ENCODE measurements at places on chromosomes 16 and 17.

GRCh38 chr16:11350921-11351335 is 5.7 kb downstream of the RMI2 start:
- H3K4me3 ChIP-seq: no peak overlapping the region
- H3K4me1 ChIP-seq: peaks cover 5% of the 10 kb centered on the region
- no peaks in the 10 kb centered on the region for H3K36me3 ChIP-seq
- no peak overlapping the region for H3K27ac ChIP-seq
- DNase-seq: no peak

GRCh38 chr16:83983491-83983890 is 15.4 kb downstream of the NECAB2 start:
- H3K36me3 ChIP-seq: no peaks in the 10 kb centered on the region
- H3K27ac ChIP-seq: no peak overlapping the region
- H3K4me1 ChIP-seq: no peaks in the 10 kb centered on the region
- no peak for DNase-seq

DNA sequence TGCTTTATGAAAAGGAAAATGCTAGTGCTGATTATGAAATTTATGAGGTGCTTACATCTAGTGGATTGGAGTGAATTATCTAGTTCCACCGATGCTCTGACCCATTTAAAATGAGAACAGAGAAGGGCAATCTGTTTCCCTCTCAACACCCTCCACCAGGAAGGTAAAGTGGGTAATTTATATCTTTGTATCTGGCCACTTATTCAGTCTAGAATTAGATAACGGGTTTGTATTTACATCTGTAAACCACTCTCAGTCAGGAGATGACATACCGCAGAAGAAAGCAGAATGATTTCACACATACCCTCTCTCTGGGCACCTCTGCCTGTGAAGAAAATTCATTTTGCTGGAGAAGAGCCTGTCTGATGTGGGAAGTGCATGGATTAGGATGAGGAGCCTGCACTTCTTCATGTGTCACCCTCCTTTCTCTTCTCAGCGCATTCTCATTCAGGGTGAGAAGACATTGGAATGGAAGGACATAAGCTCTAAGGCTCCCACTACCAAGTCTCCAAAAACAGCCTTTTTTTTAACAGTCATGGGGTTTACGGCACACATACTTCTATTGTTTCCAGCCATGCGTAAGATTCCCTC is 646.7 kb upstream of the SALL1 start:
- no peak overlapping the region for H3K27ac ChIP-seq
- DNase-seq: no peak
- no peaks in the 10 kb centered on the region for H3K4me1 ChIP-seq
- H3K4me3 ChIP-seq: no peak overlapping the region

- H3K4me3 ChIP-seq: no peak overlapping the region
- H3K27ac ChIP-seq: no peak overlapping the region
- H3K4me1 ChIP-seq: no peaks in the 10 kb centered on the region
- DNase-seq: no peak
Observed at GRCh38 chr16:1511662-1512569, 18.8 kb downstream of the TELO2 start.

DNA sequence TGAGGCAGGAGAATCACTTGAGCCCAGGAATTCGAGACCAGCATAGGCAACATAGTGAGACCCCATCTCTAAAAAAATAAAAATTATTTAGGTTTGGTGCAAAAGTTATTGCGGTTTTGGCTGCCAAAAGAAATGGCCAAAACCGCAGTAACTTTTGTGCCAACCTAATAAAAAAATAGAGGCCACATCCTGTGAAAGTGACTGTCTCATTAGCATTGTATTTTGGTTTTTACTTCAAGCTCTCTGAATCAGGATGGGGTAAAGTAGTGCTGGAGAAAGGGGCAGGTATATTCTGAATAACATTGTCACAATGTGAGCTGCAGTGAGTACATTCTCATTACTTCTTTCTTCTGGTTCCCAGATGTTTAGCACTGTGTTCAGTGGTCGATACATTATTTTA is 36.0 kb downstream of the ATP6V0A1 start:
- H3K27me3 ChIP-seq: no peaks in the 10 kb centered on the region
- no peak for DNase-seq
- no peaks in the 10 kb centered on the region for H3K4me1 ChIP-seq

- H3K27ac ChIP-seq: no peak overlapping the region
- no peaks in the 10 kb centered on the region for H3K27me3 ChIP-seq
- H3K4me1 ChIP-seq: no peaks in the 10 kb centered on the region
- H3K4me3 ChIP-seq: no peak overlapping the region
- H3K36me3 ChIP-seq: no peaks in the 10 kb centered on the region
Observed at GRCh38 chr17:5819396-5819795, 235.1 kb upstream of the NLRP1 start.

DNA sequence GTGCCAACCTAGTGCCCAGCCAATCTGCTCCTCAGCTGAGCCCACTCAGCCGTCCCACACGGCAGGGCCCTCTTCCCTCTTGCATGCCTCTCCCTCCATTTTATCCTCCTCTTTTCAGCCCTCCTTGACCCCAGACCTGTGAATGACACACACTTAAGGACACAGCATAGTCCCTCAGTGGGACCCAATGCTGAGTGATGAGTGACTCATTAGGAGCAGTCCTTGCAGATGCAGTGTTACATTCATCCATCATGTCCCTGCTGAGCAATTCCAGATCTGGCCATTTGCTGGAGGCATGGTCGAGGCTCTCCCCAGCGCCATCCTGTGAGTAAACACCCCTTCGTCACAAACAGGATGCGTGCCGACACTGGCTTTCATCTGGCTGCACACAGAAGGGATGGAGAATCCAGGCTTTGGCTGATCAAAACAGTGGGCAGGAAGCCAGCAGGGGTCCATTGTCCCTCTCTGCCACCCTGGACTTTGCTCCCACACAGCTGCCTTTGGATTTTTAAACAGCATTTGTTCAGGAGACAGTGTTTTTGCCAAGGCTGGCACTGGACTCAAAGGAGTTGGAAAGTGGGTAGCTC is 122.6 kb downstream of the AXIN2 start:
- no peak overlapping the region for H3K27ac ChIP-seq
- H3K4me1 ChIP-seq: no peaks in the 10 kb centered on the region
- H3K4me3 ChIP-seq: no peak overlapping the region
- H3K27me3 ChIP-seq: no peaks in the 10 kb centered on the region
- DNase-seq: no peak
- H3K36me3 ChIP-seq: no peaks in the 10 kb centered on the region

DNA sequence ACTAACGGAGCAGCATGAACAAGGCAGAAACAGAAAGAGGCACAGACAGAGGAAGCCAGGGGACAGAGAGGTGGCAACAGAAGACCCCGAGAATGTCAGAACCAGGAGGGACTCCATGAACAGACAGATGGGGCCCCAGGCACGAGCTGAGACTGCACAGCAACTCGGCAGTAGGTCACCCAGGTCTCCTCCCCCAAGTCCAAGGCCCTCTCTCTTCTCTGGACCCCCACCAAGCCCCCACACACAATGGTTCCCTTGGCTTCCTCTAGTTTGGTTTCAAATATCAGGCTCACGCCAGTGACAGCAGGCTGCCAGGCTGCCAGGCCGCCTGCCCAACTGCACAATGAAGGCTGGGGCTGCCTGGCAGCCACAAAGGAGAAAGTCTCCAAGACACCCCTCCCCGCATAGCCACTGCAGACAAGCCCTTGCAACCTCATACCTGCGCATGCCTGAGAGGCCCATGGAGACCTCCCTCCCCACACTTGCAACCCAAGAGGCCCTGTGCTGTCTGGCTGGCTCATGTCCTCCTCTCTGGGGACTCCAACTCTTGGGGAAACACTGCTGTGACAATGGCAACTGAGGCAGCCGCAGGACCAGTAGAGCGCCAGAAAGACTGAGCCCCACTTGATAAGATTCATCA is 54.8 kb downstream of the PIMREG start:
- H3K27me3 ChIP-seq: no peaks in the 10 kb centered on the region
- peak; percentile 29 for DNase-seq
- H3K27ac ChIP-seq: no peak overlapping the region
- no peaks in the 10 kb centered on the region for H3K36me3 ChIP-seq

DNA sequence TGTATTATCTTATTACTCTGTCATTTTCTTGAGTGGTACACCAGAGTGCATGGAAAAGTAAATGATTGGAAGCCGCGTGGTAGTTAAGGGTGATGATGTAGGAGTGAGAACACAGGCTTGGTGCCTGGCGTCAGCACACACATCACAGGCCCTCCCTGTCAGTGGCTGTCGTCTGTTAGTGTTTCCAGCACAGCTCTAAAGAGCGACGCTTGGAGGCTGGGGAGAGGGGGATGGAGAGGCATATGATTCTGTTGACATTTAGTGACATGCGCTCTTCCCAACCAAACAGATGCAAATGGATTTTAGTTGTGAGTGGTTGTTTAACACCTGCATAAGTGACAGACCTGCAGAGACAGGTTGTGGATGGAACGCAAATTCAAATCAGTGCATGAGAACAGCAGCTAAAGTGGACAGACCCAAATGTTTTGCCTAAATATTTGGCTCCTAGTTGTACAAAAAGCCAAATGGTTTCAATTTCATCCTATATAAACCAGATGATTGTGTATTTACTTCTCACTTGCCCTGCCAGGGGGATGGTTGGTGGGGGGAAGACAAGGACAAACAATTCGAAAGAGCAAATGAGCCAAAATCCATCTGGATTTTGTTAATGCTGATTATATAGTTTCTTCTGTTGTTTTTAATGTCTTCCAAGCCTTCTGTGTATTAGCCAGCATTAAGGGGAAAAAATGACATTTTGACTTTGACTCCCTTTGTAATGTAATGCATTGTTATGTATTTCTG is 222.3 kb downstream of the WWOX start:
- H3K4me1 ChIP-seq: no peaks in the 10 kb centered on the region
- no peaks in the 10 kb centered on the region for H3K36me3 ChIP-seq
- no peak overlapping the region for H3K4me3 ChIP-seq
- no peaks in the 10 kb centered on the region for H3K27me3 ChIP-seq
- no peak overlapping the region for H3K27ac ChIP-seq
- DNase-seq: no peak

GRCh38 chr17:39920218-39921210 is 2.1 kb upstream of the GSDMB start:
- peaks cover 35% of the 10 kb centered on the region for H3K36me3 ChIP-seq
- DNase-seq: no peak
- no peaks in the 10 kb centered on the region for H3K27me3 ChIP-seq
- peak overlapping the region; percentile 57 for H3K27ac ChIP-seq

DNA sequence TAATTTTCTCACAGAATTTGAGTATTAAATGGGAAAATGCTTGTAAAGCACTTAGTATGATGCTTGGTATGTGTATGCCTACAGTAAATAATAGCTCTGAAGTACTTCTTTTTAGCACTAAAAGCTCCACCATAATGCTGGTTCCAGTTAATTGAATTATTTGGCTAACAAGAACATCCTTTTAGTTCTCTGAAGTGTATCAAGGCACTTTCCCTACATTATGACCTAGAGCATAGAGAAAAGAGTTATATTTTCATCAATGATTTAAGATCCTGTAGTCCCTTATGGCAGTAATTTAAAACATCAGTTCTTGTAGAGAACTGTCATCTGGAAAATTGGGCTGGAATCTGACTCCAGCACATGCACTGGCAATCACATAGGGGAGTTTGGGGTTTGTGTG is 21.9 kb upstream of the PHAF1 start:
- H3K4me1 ChIP-seq: no peaks in the 10 kb centered on the region
- H3K4me3 ChIP-seq: no peak overlapping the region
- no peak overlapping the region for H3K27ac ChIP-seq
- H3K36me3 ChIP-seq: no peaks in the 10 kb centered on the region
- no peak for DNase-seq

GRCh38 chr17:47736501-47737495 is 3.8 kb downstream of the TBX21 start:
- no peak overlapping the region for H3K4me3 ChIP-seq
- H3K27ac ChIP-seq: peak overlapping the region; percentile 17
- no peaks in the 10 kb centered on the region for H3K27me3 ChIP-seq
- peaks cover 12% of the 10 kb centered on the region for H3K4me1 ChIP-seq
- H3K36me3 ChIP-seq: no peaks in the 10 kb centered on the region
- DNase-seq: no peak

DNA sequence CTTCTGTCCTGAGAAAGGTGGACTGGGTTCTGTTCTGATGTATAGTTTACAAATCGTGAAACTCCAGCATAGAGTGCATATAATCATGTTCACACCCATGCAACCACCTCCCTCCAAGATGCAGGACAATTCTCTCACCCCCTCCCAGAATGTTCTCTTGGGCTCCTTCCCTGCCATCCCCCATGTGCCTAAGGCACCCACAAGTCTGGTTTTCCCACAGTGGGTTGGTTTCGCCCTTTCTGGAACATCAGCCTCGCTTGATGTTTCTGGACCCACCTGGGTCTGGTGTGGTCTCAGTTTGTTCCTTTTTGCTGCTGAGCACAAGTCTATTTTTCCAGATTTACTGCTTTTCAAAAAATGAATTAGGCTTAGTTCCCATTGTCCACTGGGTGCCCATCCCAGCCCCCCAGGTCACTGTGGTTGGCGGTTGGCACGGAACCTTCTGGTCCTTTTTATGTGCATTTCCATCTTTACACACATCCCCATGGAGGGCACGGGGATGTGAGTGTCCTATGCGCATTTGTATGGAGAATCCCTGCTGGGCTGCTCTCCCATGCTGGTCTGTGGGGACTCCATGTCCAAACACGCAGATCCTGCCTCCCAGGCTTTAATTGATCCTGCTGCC is 19.0 kb downstream of the MAP2K3 start:
- H3K27me3 ChIP-seq: no peaks in the 10 kb centered on the region
- DNase-seq: peak; percentile 42
- H3K27ac ChIP-seq: no peak overlapping the region
- H3K4me3 ChIP-seq: no peak overlapping the region

GRCh38 chr16:65681406-65681805 is 559.5 kb upstream of the CDH11 start:
- no peaks in the 10 kb centered on the region for H3K36me3 ChIP-seq
- H3K27me3 ChIP-seq: no peaks in the 10 kb centered on the region
- DNase-seq: no peak
- no peaks in the 10 kb centered on the region for H3K4me1 ChIP-seq
- H3K27ac ChIP-seq: no peak overlapping the region

DNA sequence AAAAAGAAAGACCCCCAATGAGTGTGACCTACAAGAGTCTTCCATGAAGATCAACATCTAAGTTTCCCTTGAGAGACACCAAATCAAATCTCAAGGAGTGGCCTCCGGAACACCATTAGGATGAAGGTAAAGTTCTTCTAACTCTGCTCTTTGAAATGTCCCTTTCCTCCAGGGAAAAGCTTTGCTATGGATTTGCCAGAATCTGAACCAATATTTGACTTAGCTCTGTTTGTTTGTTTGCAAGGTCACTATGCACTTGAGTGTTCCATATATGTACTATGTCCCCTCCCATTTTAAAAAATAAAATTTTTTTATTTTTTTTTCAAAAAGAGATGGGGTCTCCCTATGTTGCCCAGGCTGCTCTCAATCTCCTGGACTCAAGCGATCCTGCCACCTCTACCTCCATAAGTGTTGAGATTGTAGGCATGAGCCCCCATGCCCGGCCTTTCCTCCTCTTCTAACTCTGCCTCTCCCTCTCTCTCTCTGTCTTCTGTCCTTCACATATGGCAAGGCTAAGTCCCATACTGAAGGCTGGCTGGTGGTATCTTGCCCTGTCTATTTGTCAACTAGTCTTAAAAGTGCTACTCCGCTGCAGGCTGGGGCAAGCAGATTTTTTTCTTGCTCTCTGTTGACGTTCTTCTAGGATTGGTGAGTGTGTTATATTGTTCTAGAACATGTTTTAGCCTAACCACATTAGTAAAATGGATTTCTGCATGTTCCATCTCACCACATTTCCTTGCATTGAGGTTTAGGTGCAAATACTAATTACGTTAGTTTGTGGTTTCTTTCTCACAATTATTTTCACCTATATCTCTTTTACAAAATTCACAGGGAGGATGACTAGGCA is 276.7 kb upstream of the DYNLRB2 start:
- H3K4me3 ChIP-seq: no peak overlapping the region
- no peaks in the 10 kb centered on the region for H3K36me3 ChIP-seq
- DNase-seq: no peak
- H3K4me1 ChIP-seq: peaks cover 4% of the 10 kb centered on the region
- H3K27me3 ChIP-seq: no peaks in the 10 kb centered on the region
